ENCODE measurements at places on chromosomes 6 and 20.

DNA sequence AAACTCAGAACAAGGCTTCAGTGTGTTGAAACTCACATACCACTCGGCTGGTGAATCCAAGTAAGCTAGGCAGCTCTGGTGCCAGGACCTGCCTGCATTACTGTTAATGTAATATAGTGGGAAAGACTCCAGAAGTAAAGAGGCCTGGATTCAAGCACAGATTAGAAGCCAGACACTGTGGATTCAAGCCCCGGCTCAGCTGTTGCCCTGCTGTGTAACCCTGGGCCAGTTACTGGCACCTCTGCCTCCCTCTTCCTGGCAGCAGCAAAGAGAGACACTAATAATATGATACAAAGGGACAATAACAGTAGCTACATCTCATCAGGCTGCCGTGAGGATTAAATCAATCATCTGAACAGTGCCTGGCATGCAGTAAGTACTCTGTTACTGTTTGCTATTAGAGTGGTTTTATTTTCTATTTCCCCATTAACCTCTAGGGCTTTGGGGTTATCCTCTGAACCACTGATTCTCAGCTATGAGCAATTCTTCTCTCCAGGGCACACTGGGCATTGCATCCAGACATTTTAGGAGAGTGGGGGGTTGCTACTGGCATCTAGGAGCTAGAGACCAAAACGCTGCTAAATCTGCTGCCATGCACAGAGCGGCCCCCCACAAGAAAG lies 92.9 kb downstream of the ZMYND8 start:
- DNase-seq: no peak

DNA sequence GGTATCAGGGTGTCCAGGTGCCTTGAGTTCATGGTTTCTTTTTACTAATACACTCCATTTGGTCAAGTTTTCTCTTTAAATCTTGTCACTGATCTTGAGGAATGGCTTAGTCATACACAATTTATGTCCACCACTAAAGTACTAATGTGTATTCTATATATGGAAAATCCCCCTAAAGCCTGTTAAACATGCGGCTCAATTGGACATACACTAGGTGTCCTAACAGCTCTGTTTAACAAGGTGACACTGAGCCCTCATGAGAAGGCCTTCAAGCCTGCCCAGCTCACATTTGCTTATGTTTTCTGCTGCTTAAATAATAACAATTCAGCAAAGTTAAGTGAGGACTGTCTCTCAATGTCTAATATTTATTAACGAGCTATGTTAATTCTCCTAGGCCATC lies 31.5 kb downstream of the PDE7B start:
- no peak for DNase-seq

GRCh38 chr6:63636518-63637021 lies 968 bp downstream of the PHF3 start:
- peak; percentile 52 for DNase-seq

- DNase-seq: no peak
Observed at GRCh38 chr20:21622097-21622857, 83.2 kb upstream of the PAX1 start.

GRCh38 chr6:55584654-55585354 lies 5.8 kb upstream of the HMGCLL1 start:
- no peak for DNase-seq

GRCh38 chr20:17014756-17015366 lies 212.0 kb upstream of the PCSK2 start:
- no peak for DNase-seq

GRCh38 chr6:160054271-160054670 lies 67.3 kb upstream of the SLC22A1 start:
- no peak for DNase-seq

- DNase-seq: no peak
Observed at GRCh38 chr20:50425076-50425475, 85.1 kb upstream of the PTPN1 start.

- DNase-seq: no peak
Observed at GRCh38 chr20:5039255-5039657, 37.9 kb upstream of the SLC23A2 start.

DNA sequence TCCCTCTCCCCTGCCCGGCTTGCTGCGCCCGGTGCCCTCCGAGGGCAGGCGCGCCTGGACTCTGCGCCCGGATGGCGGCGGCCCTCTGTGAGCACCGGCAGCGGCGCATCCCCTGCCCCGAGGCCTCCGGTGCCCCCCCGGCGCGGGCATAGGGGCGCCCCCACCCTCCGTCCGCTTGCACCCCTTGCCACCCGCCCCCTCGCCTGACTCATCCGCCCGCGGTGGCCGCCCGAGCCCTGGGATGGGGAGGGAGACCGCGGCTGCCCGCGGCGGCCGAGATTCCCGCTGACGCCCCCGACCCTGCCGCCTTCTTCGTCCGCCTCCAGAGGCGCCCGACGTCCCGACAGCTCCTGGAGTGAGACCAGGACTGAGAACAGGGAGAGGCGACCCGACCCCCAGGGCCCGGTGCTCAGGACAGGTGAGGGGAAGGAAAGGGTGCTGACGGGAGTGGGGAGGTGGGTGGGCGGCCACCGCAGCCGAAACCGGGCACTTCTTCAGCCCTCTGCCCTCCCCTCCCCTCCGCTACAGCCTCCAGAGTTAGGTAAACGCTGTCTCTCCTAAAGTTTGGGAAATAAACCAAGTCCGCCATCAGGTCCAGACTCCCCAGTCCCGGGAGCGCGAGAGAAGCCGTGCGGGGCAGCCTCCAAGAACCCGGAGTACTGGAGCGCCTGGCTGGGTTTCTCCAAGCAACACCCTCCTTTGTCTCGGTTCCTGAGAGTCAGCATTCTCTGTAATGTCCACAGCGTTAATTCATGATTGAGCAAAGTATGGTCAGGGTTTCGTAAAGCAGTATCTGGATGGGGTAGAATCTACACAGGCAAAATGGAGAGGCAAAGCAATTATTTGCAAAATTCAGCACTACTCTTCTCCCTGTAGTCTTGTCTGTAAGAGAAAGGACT lies 539 bp downstream of the TMEM200A start:
- DNase-seq: peak; percentile 19
